ENCODE measurements at places on chromosomes 5 and 9. TPM values are rescaled to one million over a fixed set of nuclear protein-coding genes. Genes with fewer than 3 reads are reported as not detected.

DNA sequence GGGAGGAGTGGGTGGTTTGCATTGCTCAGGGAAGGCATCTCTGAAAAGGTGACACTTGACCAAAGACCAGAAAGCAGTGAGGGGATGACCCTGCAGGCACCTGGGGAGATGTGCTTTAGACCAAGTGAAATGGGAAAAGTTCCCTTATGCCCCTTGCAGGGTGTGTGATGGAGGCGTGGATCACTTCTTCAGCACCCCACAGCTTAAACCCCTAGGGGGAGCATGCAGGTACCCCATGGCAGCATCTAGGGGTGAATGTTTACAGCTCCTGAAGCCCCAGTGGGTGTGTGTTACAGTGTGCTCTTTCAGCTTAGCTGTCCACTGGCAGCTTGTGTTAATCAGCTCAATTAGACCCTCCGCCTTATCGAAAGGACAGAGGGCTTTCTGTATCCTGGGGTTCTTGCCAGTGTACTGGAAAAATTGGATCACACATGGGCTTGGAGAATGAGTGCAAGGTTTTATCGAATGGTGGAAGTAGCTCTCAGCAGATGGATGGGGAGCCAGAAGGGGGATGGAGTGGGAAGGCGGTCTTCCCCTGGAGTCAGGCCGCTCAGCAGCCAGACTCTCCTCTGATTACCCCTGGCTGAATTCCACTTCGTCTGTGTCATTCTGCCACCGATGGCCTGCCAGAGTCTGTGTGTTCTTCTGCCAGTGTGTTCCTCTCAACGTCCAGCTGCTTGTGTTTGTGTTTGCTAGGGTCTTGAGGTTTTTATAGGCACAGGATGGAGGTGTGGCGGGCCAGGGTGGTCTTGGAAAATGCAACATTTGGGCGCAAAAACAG lies 6.3 kb downstream of the BHMT2 start:
- H3K4me3 ChIP-seq, result no peak overlapping the region
- no peak overlapping the region for H3K27ac ChIP-seq
- H3K36me3 ChIP-seq, result no peaks in the 10 kb centered on the region
- H3K4me1 ChIP-seq, result peaks cover 9% of the 10 kb centered on the region
- H3K27me3 ChIP-seq, result no peaks in the 10 kb centered on the region
- DNase-seq, result no peak

DNA sequence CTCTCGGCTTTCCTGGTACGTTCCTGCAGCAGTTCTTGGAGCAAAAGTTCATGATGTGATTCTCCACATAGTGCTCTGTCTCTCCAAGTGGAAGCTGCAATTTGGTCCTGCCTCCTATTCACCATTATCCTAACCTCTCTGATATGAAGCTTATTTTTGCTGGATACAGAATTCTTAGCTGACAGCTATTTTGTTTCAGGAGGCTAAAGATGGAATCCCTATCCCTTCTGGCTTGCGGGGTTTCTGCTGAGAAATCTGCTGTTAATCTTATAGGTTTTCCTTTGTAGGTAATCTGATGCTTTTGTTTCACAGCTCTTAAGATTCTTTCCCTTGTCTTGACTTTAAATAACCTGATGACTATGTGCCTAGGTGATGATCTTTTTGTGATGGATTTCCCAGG lies 181.6 kb upstream of the VLDLR start:
- no peaks in the 10 kb centered on the region for H3K4me1 ChIP-seq
- no peak overlapping the region for H3K27ac ChIP-seq
- H3K4me3 ChIP-seq, result no peak overlapping the region
- H3K36me3 ChIP-seq, result no peaks in the 10 kb centered on the region
- peaks cover 11% of the 10 kb centered on the region for H3K27me3 ChIP-seq
- no peak for DNase-seq

DNA sequence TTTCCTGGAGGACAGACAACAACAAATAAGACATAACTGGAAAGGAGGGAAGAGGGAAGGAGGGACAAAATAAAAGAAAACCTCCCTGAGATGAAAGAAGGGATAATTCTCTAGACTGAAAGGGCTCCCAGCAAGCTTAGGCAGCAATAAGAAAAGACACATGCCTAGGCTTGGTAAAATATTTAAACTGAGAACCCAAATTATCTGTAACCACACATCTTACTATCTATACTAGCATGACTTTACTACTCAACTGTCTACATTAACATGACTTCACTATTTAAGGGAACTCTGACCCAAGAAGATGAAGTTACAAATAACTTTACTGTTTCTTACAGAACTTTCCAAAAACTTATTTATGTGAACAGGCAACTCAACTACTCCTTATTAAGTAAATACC lies 95.9 kb downstream of the EPB41L4A start:
- H3K27me3 ChIP-seq, result no peaks in the 10 kb centered on the region
- no peak overlapping the region for H3K4me3 ChIP-seq
- H3K4me1 ChIP-seq, result peaks cover 10% of the 10 kb centered on the region
- H3K27ac ChIP-seq, result no peak overlapping the region

GRCh38 chr9:31251386-31251785 lies 1133.1 kb upstream of the ACO1 start:
- no peak overlapping the region for H3K27ac ChIP-seq
- no peaks in the 10 kb centered on the region for H3K4me1 ChIP-seq
- no peaks in the 10 kb centered on the region for H3K36me3 ChIP-seq

DNA sequence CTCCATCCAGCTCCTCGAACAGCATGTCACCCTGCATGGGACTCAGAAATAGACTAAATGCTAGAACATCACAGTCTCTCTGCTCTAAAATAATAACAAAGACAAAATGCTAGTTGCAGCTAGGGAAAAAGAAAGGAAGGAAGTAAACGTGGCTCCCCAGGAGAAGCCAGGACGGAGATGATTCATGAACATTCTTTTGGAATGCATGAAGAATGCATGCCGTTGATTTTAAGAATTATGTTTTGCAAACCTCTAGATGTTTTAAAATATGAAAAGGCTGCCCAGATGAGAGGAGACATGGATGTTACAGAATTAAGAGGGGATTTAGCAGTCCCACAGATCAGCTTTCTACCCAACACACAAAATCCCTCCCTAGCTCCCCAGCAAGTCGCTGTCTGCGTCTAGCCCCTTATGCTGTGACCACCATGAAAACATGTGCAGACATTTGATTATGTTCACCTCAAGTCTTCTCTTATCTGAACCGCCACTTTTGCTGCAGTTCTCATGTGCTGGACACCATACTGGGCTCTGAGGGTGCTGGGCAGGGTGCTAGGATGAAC lies 139.4 kb upstream of the LMX1B start:
- H3K36me3 ChIP-seq, result no peaks in the 10 kb centered on the region
- H3K4me3 ChIP-seq, result no peak overlapping the region
- H3K4me1 ChIP-seq, result peaks cover 13% of the 10 kb centered on the region
- peak; percentile 33 for DNase-seq
- H3K27ac ChIP-seq, result no peak overlapping the region
- H3K27me3 ChIP-seq, result no peaks in the 10 kb centered on the region

DNA sequence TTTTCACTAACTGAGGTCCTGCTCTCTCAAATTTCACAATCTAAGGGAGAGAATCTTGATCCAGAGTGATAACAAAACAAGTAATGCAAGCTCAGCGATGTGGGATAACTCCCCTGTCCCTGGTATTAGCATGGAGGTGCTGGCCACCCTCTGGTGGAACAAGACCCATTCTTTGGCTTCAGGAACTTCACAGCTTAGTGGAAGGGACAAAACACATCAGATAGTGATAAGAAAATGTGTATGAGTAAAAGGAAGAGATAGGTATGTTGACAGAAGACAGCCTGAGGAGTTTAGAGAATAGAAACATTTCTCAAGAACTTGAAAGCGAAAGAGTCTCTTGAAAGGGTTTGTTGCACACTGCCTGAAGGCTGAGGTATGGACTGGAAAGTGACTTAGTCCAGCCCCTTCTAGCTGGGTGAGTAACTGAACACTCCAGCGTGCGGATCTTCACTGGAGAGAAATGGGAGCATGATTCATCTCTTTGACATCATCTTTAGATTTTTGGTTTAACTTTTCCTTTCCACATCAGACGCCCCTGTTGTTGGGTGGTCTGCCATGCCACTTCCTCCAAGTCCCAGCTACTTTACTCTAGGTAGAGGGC lies 25.4 kb upstream of the ZSWIM6 start:
- peak; percentile 55 for DNase-seq
- peaks cover 30% of the 10 kb centered on the region for H3K4me1 ChIP-seq
- H3K27me3 ChIP-seq, result no peaks in the 10 kb centered on the region
- H3K36me3 ChIP-seq, result no peaks in the 10 kb centered on the region

DNA sequence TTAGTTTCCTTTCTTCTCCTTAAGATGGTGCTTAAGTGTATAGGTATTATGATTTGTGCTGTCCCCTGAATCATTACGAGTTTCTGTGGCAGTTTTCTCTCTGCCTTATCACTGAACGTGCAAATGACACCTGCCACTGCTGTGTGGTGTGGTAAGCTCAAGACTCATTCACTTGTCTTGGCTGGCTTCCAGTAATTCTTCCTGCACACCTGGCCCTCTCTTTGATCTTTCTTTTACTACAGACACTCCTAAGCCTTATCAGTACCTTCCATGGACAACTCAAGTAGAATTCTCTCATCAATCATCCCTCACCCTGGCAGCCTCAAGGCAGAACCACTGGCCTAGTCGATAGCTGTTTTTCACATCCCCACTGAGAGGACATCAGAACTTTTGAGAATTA lies 82.6 kb upstream of the ADAMTS19 start:
- H3K4me3 ChIP-seq, result no peak overlapping the region
- H3K27ac ChIP-seq, result no peak overlapping the region
- DNase-seq, result peak; percentile 27
- H3K4me1 ChIP-seq, result no peaks in the 10 kb centered on the region

GRCh38 chr5:91130759-91131158 lies 252.4 kb downstream of the ARRDC3 start:
- H3K4me1 ChIP-seq, result peaks cover 22% of the 10 kb centered on the region
- H3K36me3 ChIP-seq, result no peaks in the 10 kb centered on the region
- H3K4me3 ChIP-seq, result no peak overlapping the region
- no peak for DNase-seq

GRCh38 chr5:112906637-112907036 lies 15.4 kb downstream of the REEP5 start:
- H3K36me3 ChIP-seq, result peaks cover 48% of the 10 kb centered on the region
- H3K27me3 ChIP-seq, result no peaks in the 10 kb centered on the region
- H3K4me1 ChIP-seq, result peaks cover 4% of the 10 kb centered on the region

DNA sequence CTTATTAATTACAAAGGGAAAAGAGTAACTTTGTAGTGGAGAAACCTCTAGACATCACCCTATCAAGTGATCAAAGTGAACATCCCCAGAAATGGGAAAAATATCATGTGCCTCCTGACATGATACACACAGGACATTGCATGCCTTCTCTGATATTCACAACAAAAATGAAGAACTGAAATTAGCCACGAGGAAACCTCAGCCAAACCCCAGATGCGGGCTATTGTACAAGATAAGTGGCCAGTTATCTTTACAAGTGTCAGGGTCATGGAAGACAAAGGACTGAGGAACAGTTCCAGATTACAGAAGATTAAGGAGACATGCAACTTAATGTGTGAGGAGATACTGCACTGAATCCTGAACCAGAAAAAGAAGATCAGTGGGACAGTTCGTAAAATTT lies 23.8 kb upstream of the NPM1 start:
- no peak overlapping the region for H3K4me3 ChIP-seq
- H3K36me3 ChIP-seq, result no peaks in the 10 kb centered on the region
- DNase-seq, result no peak
- no peaks in the 10 kb centered on the region for H3K4me1 ChIP-seq
- no peaks in the 10 kb centered on the region for H3K27me3 ChIP-seq

GRCh38 chr5:154466671-154467070 lies 11.4 kb downstream of the HAND1 start:
- H3K4me3 ChIP-seq, result no peak overlapping the region
- H3K4me1 ChIP-seq, result peaks cover 14% of the 10 kb centered on the region
- H3K27ac ChIP-seq, result no peak overlapping the region
- DNase-seq, result no peak

ZNF169 gene
- 3.9 TPM for total RNA-seq

PCDHB15 gene
- total RNA-seq, result 0.91 TPM

HAPLN1 gene
- total RNA-seq, result not detected

TRIM36 gene
- total RNA-seq, result 4.9 TPM

CDC25C gene
- total RNA-seq, result 10.8 TPM

REXO4 gene
- 38.1 TPM for total RNA-seq

UGCG gene
- total RNA-seq, result 29.5 TPM
